CD4-positive, alpha-beta memory T cell (primary cell): ENCODE measurements at places on chromosomes 16 and 17.

GRCh38 chr16:74261068-74261467, 35.5 kb upstream of the PSMD7 start:
- no peak for DNase-seq
- H3K27ac ChIP-seq, result no peak overlapping the region
- H3K4me3 ChIP-seq, result no peak overlapping the region
- H3K36me3 ChIP-seq, result no peaks in the 10 kb centered on the region
- no peaks in the 10 kb centered on the region for H3K4me1 ChIP-seq
- no peaks in the 10 kb centered on the region for H3K27me3 ChIP-seq

DNA sequence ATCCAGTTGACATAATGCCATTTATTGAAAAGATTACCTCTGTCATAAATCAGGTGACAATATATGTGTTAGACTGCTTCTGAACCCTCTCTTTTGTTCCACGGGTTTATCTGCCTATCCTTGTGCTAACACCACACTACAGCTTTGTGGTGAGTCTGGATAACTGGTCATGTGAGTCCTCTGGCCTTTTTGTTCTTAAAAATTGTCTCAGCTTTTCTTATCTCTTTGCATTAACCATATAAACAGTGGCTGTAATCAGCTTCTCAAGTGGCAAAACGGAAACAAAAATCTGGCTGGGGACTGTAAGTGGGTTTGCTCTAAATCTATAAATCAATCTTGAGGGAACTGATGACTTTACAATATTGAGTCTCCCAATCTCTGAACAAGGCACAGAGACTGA, 44.6 kb downstream of the STX8 start:
- DNase-seq, result no peak
- H3K4me3 ChIP-seq, result no peak overlapping the region
- H3K36me3 ChIP-seq, result no peaks in the 10 kb centered on the region
- H3K27me3 ChIP-seq, result no peaks in the 10 kb centered on the region

DNA sequence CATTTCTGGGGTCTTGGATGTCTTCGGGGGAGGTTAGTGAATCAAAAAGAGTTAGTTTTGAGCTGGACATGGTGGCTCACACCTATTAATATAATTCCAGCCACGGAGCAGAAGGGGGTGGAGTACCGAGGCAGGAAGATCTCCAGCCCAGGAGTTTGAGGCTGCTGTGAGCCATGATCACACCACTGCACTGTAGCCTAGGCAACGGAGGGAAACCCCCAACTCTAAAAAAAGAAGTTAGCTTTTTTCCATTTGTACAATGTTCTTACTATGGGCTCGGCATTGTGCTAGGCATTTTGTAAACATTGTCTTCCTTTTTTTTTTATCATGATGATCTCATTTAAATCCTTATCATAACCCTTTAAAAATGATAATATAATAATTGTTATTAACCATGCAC, 8.3 kb upstream of the SNF8 start:
- no peaks in the 10 kb centered on the region for H3K4me1 ChIP-seq
- no peak overlapping the region for H3K27ac ChIP-seq
- no peaks in the 10 kb centered on the region for H3K36me3 ChIP-seq
- H3K27me3 ChIP-seq, result no peaks in the 10 kb centered on the region

- H3K4me1 ChIP-seq, result no peaks in the 10 kb centered on the region
- no peaks in the 10 kb centered on the region for H3K36me3 ChIP-seq
- H3K4me3 ChIP-seq, result no peak overlapping the region
- H3K27ac ChIP-seq, result no peak overlapping the region
- DNase-seq, result peak; percentile 15
Observed at GRCh38 chr16:83215406-83216001, 588.7 kb downstream of the CDH13 start.

DNA sequence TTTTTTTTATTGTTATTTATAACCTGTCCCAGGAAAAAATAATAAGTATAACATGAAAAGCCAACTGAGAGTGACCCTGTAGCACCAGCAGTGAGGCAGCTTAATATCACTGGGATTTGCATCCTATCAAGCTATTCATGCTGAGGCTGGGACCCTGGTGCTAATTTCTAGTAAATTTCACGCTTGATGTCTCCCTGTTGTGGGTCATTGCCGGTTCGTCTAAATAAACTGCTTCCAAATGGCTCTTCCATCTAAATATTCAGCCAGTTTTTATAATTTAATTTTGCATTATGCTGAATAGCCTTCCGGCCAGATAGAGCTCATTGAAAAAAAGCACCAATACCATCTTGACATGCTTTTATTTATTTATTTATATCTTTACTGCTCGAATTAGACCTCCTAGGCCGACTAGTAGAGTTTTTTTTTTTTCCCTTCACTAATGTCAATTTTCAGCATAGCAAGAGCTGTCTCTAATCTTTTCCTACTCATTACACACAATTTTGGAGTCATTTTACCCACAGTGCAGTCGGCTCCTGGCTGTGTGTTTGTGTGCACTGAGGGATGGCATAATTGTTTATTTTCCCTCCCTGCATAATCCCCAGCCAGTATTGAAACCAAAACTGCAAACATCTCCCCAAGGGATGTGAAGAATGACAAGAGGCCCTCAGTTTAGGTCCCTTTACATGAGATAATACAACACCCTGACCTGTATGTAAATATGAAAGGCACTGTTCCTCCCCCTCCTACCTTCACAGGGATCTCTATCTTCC, 168.8 kb downstream of the AATF start:
- H3K36me3 ChIP-seq, result peaks cover 4% of the 10 kb centered on the region
- no peak overlapping the region for H3K27ac ChIP-seq
- DNase-seq, result no peak
- no peaks in the 10 kb centered on the region for H3K4me1 ChIP-seq

GRCh38 chr17:76820561-76820960, 47.6 kb upstream of the MGAT5B start:
- no peaks in the 10 kb centered on the region for H3K36me3 ChIP-seq
- H3K4me3 ChIP-seq, result no peak overlapping the region
- no peak for DNase-seq
- H3K4me1 ChIP-seq, result peaks cover 7% of the 10 kb centered on the region
- no peaks in the 10 kb centered on the region for H3K27me3 ChIP-seq

- peaks cover 15% of the 10 kb centered on the region for H3K4me1 ChIP-seq
- H3K27me3 ChIP-seq, result peaks cover 18% of the 10 kb centered on the region
- DNase-seq, result peak; percentile 16
Observed at GRCh38 chr16:67393111-67393787, at the start of gene TPPP3. TPPP3 (minus strand) TSS chr16:67393498; CDS start chr16:67391111, 2,387 bp downstream.

DNA sequence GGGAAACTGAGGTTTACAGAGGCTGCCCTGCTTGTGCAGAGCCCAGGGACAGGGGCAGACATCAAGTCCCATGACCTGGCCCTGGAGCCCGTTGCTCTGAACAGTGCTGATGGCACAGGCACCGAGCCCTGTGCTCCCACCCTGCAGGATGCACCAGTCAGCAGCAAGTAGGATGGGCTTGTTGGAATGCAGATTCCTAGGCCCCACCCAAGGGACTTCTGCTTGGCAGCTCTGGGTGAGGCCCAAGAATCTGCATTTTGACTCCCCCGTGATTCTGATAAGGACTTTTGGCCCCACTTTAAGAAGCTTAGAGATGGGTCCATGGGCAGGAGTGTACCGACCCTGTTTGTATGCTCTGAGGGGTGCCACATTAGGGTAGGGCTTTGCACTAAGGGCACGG, 23.3 kb downstream of the LASP1 start:
- peaks cover 94% of the 10 kb centered on the region for H3K4me1 ChIP-seq
- H3K27me3 ChIP-seq, result no peaks in the 10 kb centered on the region
- peaks cover 39% of the 10 kb centered on the region for H3K36me3 ChIP-seq
- peak overlapping the region; percentile 50 for H3K27ac ChIP-seq

DNA sequence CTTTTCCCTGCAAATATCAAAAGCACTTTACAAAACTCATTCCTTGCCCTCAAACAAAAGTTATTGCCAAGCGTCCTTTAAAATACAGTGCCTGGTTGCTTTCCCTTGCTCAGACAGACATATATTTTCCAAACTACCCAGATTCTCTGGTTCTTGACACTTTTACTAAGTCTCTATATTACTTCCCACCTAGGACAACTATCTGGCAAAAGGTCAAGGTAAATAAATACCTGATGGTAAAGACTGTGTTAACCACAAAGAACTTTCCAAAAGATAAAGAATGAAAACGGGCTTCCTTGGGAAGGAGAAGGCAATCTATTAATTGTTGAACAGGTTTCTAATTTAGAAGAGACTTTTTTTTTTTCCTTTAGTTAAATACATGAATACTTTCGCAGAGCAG, 1.9 kb downstream of the HS3ST3A1 start:
- peaks cover 29% of the 10 kb centered on the region for H3K27me3 ChIP-seq
- no peak overlapping the region for H3K4me3 ChIP-seq
- no peak for DNase-seq

DNA sequence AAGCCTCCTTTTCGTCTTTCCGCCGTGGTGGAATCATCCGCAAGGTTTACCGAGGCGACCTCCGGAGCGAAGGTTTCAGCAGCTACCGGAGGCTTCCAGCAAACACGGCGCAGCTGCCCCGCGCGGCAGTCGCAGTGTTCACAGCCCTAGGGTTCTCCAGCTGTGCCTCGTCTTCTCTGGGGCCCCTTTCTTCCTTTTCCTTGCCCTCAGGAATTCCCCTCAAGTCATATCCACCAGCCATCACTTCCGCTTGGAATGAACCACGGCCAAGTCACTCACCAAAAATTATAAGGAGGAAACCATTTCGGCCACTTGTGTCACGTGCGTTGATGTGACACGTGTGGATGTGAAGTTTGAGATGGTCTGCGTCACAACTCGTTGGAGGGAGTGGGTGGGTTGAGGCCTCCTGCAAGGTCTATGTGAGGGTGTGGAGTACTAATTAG, 636 bp upstream of the ERN1 start:
- no peaks in the 10 kb centered on the region for H3K27me3 ChIP-seq
- DNase-seq, result no peak
- H3K27ac ChIP-seq, result peak overlapping the region; percentile 86
- H3K4me3 ChIP-seq, result peak overlapping the region; percentile 56
- H3K4me1 ChIP-seq, result peaks cover 49% of the 10 kb centered on the region

GRCh38 chr17:2395258-2396181, 5.3 kb downstream of the MNT start:
- H3K36me3 ChIP-seq, result no peaks in the 10 kb centered on the region
- peaks cover 72% of the 10 kb centered on the region for H3K4me1 ChIP-seq
- no peak overlapping the region for H3K27ac ChIP-seq
- no peak for DNase-seq
- no peak overlapping the region for H3K4me3 ChIP-seq

DNA sequence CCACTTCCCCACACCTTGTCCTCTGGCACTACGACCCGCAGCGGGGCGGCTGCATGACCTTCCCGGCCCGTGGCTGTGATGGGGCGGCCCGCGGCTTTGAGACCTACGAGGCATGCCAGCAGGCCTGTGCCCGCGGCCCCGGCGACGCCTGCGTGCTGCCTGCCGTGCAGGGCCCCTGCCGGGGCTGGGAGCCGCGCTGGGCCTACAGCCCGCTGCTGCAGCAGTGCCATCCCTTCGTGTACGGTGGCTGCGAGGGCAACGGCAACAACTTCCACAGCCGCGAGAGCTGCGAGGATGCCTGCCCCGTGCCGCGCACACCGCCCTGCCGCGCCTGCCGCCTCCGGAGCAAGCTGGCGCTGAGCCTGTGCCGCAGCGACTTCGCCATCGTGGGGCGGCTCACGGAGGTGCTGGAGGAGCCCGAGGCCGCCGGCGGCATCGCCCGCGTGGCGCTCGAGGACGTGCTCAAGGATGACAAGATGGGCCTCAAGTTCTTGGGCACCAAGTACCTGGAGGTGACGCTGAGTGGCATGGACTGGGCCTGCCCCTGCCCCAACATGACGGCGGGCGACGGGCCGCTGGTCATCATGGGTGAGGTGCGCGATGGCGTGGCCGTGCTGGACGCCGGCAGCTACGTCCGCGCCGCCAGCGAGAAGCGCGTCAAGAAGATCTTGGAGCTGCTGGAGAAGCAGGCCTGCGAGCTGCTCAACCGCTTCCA, 2.6 kb downstream of the METTL26 start:
- H3K27ac ChIP-seq, result no peak overlapping the region
- H3K4me3 ChIP-seq, result no peak overlapping the region
- no peak for DNase-seq
- no peaks in the 10 kb centered on the region for H3K27me3 ChIP-seq
- no peaks in the 10 kb centered on the region for H3K36me3 ChIP-seq
- peaks cover 22% of the 10 kb centered on the region for H3K4me1 ChIP-seq

- no peak for DNase-seq
- H3K4me3 ChIP-seq, result no peak overlapping the region
- H3K4me1 ChIP-seq, result no peaks in the 10 kb centered on the region
- no peaks in the 10 kb centered on the region for H3K27me3 ChIP-seq
- H3K36me3 ChIP-seq, result no peaks in the 10 kb centered on the region
Observed at GRCh38 chr16:25509456-25509855, 182.3 kb upstream of the HS3ST4 start.

DNA sequence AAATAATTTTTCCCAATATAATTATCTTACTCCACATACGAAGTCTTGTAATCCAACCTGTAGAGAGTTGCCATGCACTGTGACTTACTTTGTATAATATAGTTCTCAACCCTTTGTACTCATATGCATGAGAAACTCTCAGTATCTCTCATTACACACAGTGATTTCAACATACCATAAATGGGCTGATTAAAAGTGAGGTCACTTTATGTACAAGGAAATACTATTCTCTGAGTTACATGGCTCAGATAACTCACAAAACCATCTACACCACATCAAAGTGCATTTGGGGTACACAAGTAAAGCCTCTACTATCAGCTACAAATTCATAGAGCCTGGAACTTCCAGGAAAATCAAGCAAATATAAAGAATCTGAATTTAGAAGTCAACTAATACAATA, 27.9 kb downstream of the SLFN12 start:
- H3K27ac ChIP-seq, result no peak overlapping the region
- no peak overlapping the region for H3K4me3 ChIP-seq
- H3K27me3 ChIP-seq, result no peaks in the 10 kb centered on the region
- peaks cover 8% of the 10 kb centered on the region for H3K4me1 ChIP-seq
- no peaks in the 10 kb centered on the region for H3K36me3 ChIP-seq

DNA sequence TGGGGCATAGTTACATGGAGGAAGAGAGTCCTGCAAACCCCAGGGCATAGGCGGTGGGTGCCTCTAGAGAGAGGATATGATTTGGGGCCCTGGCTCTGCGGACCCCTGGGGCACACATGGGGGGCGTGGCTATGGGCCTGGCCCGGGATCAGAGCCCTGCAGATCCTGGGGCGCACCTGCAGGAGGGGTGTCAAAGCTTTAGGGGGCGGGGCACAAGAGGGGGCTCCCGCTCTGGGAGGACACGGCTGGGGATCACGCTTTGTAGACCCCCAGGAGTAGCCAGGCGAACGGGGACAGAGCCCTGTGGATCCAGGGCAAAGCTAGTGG, 497 bp downstream of the BCL7C start:
- peak overlapping the region; percentile 75 for H3K4me3 ChIP-seq
- no peaks in the 10 kb centered on the region for H3K27me3 ChIP-seq
- H3K36me3 ChIP-seq, result peaks cover 14% of the 10 kb centered on the region
- peaks cover 35% of the 10 kb centered on the region for H3K4me1 ChIP-seq
